ENCODE measurements at places on chromosomes 7 and 10.

DNA sequence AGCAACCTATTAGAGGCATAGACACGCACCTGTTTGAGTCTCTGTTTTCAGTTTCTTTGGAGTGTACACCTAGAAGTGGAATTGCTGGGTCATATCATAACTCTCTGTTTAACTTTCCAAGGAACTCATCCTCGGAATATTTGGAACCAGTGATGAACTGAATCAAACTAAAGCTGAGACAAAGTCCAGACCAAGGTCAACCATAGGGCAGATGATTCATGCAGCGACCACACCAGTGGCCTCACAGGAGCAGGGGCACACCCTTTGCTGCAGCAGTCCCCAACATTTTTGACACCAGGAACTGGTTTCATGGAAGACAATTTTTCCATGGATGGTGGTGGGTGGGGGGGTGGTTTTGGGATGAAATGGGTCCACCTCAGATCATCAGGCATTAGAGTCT is 4.9 kb upstream of the OPTN start:
- no peak for DNase-seq

DNA sequence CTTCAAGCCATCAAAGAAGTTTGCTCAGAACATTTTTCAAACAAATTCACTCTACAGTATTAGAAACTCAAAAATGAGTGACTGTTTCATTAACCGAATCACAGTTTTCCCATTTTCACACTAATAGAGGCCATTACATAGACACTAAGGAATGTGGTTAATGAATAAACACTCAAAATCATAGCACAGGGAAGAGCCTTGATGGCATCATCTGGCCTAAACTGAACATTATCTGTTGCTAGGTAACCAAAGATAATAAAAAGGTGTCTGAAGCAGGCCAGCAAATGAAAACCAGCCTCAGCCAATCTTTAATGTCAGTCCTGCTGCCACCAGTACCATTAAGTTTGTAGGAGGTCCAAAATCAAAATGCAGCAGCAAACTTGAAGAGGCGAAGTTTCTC is 492.4 kb upstream of the STEAP1 start:
- no peak for DNase-seq

GRCh38 chr7:3152714-3153113 is 109.0 kb upstream of the CARD11 start:
- DNase-seq: no peak

DNA sequence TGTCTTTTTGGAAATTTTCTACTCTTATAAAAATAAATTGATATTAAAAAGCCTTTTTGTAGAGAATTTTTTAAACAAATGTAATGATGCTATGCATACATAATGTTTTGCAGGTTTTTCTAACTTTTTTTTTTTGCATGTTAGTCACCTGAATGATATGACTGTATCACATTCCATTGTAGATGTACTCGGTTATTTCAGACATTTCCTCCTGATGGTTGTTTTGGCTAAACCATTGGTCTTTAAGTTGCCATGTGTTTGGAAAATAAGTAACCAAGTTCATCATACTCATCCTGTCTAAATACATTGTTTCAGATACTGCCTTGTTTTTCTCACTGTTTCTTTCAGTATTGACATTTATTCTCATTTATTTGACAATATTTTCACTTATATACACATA is 25.8 kb downstream of the NHLRC2 start:
- no peak for DNase-seq

DNA sequence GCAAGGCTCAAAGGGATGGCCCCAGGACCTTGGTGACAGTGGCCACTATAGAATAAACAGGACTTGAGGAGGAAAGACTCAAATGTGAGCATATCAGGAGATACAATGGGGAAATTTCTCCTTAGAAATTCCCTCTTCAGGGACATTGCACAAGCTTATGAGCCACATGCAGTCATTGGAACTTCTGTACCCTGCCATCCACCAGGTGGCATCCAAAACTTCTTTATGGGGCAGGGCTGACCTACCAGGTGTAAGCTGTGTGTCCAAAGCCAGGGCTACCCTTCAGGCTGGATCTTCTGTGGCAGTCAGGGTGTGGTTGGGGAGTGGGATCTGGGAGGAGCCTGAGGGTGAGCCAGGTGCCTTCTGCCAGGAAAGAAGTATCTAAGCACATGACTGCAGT is 36.6 kb upstream of the LRRC18 start:
- DNase-seq: no peak
